Epithelial cell of alveolus of lung (primary cell): ENCODE measurements at places on chromosomes 5 and 9. TPM values are rescaled to one million over a fixed set of nuclear protein-coding genes. Genes with fewer than 3 reads are reported as not detected.

Gene RLN2
- total RNA-seq = not detected in 2 replicates

Gene TMOD1
- 0.26 and 1.5 TPM in 2 replicates for total RNA-seq

Gene CMYA5
- 0.26 and 2.9 TPM in 2 replicates for total RNA-seq

Gene SLC12A7
- total RNA-seq = 8.1 and 26.0 TPM in 2 replicates

Gene NREP
- 119 and 139 TPM in 2 replicates for total RNA-seq

Gene SCGB3A2
- not detected in 2 replicates for total RNA-seq

Gene SNX30
- total RNA-seq = 13.2 and 15.9 TPM in 2 replicates

Gene PCDHB5
- total RNA-seq = 0.39 and 1.3 TPM in 2 replicates

Gene LHX6
- total RNA-seq = 0.16 and 1.0 TPM in 2 replicates

Gene EMB
- 0.32 and 3.2 TPM in 2 replicates for total RNA-seq

Gene CARTPT
- not detected in 2 replicates for total RNA-seq

Gene PKN3
- total RNA-seq = 3.0 and 4.8 TPM in 2 replicates

Gene NMUR2
- total RNA-seq = 0.24 TPM in 1 of 2 replicates, not detected in the other

Gene MZB1
- not detected in 2 replicates for total RNA-seq

Gene PCDHB3
- 0.13 and 0.16 TPM in 2 replicates for total RNA-seq

Gene DMGDH
- 0.72 and 1.2 TPM in 2 replicates for total RNA-seq

Gene PCDHB8
- not detected in 2 replicates for total RNA-seq

Gene SH3GL2
- total RNA-seq = 0.52 TPM in 1 of 2 replicates, not detected in the other
